Activated naive CD8-positive, alpha-beta T cell treated with anti-CD3 and anti-CD28 coated beads for 36 hours (primary cell): ENCODE measurements at places on chromosomes 2 and 18. TPM values are rescaled to one million over a fixed set of nuclear protein-coding genes. Genes with fewer than 3 reads are reported as not detected.

DNA sequence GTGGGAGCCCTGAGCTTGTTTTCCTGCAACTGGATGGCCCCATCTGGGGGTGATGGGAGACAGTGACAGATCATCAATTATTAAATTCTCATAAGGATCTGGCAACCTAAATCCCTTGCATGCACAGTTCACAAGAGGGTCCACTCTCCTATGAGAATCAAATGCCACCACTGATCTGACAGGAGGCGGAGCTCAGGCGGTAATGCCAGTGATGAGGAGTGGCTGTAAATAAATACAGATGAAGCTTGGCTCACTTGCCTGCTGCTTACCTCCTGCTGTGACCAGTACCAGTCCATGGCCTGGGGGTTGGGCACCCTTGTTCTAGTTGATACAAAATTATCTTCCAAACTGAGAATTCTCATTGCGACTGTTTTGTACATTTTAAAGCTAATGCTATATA lies 258.6 kb downstream of the CTNNA2 start:
- DNase-seq, result no peak

- DNase-seq, result no peak
These were observed 59.4 kb upstream of the CTLA4 start for GRCh38 chr2:203808046-203808750.

- DNase-seq, result no peak
These were observed 40.0 kb downstream of the FAM228A start for GRCh38 chr2:24214880-24215279.

DNA sequence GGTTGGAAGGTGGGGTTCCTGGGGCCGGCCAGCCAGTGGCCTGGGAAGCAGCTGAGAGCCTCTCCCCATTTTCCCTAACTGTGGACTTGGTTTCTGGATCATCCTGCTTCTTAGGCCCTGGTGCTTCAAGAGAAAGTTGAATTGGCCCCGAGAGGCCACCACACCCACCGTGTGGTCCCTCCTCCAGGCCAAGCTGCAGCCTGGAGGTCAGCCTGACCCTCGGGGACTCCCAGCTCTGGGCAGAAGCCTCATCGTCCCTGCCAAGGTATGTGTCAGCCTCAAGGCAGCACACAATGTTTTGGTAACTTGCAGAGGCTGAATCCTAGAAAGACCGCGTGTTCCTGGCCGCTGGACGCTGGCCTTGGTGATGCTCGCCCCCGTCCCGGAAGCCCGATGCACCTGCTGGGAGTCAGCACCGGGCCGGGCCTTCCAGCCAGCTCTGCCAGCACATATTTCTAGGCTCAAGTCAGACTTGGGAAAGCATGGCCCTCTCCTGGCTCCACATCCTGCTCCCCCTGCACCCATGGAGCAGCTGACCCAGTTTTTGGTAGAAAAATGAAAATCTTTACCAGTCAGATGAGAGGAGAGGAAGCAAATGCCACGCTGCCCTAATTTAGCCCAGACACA lies 72.6 kb downstream of the ACTR2 start:
- no peak for DNase-seq

DNA sequence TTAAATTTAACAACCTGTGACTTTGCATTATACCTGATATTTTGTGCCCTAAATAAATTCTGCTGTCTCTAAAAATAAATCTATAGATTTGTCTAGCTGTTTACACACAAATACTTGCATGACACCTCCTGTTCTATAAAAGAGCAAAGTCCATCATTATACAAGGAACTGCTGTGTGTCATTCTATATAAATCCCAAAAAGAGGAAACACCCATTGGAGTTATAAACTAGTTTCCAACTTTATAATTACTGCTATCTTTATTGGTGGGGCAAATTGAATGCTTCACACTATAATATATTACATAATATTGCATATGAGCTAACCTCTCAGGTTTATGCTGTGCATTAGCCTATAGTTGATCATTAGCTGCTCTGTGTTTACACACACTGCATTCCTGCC lies 504.4 kb downstream of the SATB2 start:
- DNase-seq, result no peak

Gene C2orf66
- not detected for total RNA-seq

Gene FSIP2
- total RNA-seq, result not detected

Gene SULT1C4
- total RNA-seq, result not detected

Gene ALPP
- total RNA-seq, result not detected
